ENCODE measurements at places on chromosomes 7 and 10.

DNA sequence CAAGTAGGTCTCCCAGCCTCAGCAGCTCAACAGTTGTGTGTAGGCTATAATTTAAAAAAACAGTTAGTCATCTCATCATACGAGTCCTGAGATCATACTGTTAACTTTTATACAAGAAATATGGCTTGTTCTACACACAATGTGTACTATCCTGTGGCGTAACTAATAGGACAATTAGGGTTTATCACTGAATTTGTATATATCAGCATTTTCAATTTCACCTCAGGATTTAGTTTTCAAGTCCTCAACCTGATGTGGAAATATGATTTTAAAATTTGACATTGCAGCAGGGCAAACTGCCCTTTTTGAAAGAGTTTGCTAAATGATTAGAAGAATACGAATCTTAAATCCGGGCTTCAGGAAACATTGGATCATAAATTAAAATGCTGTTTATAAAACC lies 237.2 kb upstream of the CTBP2 start:
- no peak for DNase-seq

DNA sequence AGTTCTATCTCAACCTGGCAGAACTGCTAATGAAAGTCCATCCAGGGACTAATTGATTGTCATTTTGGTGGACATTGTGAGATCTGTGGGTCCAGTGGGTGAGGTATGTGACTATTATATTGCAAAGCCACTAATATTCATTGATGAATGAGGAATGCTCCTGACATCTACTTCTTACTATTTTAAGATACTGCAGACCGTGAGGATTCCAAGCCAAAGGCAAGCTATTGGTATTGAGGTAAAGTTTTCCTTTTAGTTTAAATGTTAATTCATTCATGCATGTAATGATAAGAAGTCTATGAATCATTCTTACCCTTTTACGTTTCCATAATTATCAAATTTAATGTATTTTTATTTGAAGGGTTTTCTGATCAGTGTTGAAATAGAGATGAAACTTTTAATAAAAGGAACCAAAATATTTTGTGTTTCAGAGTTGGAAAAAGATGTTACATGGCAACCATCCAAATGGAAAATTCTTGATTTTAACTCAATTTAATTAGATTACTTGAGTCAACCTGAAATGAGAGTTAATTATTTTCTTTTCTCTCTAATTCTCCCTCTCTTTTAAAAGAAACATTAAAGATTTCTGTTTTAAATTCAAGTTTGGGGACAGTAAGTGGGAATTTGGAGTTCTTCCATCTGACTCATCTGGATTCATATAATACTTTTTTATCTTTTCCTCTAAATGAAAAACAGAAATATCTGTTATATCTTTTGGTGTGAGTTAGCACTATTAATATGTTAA lies 39.6 kb downstream of the NUP205 start:
- no peak for DNase-seq

DNA sequence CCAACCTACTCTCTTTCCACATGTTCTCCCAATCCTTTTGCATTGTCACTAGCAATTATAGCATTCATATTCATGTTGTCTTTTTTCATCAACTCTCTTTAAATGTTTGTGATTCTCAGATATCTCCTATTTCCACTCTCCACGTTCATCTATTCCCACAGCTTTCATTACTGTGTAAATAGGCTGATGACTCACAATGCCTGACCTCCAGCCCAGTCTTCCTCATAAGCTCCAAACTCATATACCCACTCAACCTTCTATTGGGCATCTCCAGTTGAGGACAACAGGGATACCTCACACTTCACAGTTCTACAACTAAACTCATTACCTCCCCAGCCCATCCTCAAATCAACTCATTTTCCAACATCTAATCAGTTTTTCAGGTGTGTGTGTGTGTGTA lies 194.1 kb downstream of the DGKI start:
- DNase-seq: no peak

DNA sequence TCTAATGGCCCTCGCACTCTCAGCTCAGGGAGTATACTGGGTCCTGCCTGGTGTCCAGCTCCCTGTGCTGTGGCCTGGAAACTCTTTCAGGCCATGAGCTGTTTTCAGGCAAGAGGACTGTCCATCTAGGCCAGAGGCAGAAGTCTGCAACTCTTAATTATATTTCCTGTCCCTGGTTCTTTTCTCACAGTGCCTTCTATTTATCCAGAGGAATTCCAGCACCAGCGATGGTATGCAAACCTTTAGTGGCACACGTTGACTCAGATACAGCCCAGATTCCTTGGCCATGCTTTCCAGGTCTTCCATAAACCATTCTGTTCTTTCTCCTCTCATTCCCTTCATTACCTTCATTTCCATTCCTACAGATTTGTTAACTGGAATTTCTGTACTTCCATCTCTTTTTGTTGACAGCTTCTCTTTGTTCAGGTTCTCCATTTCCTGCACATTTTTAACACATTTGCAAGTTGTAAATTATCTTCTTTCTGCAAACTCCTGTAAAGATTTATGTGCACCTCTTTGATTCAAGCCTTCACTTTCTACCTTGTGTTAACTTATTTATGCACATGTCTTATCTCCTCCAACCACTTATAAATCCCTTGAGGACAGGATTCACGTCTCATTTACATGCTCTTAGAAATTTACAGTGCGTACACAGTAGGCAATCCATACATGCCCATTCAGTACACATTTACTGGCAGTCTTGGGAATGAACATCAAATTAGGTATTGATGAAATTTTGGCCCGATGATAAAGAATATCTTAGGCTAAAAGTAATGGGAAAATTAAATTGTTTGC lies 172.1 kb downstream of the CELF2 start:
- no peak for DNase-seq

GRCh38 chr7:81501220-81501619 lies 268.6 kb downstream of the HGF start:
- DNase-seq: no peak

DNA sequence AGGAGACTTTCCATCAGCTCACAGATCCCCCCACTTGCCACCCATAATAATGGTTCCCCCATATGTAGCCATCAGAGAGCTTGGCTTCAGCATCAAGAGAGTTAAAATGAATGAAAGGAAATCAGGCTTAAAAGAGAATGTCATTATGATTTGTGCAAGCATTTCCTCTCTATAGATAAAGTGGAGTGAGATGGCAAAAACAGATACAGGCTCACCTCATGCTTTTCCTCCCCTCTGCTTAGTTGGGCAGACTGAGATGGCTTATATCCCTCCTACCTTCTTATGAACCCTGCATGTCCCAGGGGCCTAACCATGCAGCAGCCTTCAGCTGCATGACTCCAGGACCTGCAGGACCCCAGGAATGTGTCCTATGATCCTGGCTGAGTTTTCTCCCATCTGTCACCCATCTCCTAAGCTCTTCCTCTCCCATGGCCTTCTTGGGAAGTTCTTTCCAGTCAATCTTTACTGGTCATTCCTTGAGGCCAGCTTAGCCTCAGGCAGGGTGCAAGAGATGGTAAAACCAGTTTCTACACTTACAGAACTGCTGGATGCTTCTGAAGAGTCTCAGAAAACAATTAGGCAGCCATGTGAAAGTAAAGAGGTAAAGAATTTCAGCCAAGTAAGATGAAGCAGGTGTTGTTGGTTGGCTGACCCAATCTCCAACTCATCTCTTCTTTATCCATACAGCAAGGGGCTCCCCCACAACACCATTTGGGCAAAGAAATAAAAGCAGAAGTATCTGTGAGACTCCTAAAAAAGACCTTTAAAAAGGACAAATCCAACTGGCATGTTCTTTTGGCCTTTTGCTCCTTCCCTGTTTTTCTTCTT lies 159.7 kb downstream of the RTKN2 start:
- no peak for DNase-seq

GRCh38 chr7:45267262-45267661 lies 109.7 kb downstream of the RAMP3 start:
- DNase-seq: no peak

DNA sequence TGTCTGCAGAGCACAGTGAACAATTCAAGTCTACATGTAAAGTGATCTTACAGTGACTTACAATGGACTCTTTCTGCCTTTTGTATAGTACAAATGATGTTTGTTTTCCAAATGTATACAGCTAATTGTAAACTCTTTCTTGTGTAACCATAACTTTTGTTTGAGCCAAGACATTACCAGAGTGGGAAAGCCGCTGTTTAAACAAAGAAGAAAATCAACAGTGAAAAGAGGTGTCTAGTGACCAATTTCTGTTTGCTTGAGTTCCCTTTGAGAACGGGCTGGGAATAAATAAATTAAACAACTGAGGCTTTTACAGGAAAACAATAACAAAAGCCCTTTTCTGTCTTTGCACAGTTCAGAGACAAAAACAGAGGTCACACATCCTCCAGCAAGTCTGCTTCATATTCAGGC lies 1163.4 kb downstream of the CNTNAP2 start:
- no peak for DNase-seq

DNA sequence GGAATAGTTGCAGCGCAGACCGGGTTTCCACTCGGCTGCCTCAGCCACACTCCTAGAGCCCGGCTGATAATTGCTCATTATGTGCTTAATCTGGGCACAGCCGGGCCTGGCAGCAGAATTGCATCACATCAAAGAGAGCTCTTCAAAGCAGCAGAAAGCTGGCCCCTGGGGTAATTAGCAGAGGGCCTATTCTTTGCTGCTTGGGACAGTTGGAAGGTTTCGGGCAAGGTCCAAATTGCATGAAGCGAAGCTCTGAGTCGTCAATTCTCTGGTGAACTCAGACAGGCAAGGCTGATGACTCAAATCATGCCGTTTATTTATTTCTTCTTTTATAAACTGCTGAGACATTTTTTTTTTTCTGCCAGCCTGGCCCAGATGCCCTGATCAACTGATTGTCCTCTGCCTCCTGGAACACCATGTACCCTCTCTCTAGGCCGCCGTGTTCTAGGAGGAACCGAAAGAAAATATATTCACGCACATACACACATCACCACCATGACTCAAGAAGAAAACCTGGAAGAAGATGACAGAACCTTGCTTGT lies 242.2 kb downstream of the RAB11FIP2 start:
- no peak for DNase-seq

DNA sequence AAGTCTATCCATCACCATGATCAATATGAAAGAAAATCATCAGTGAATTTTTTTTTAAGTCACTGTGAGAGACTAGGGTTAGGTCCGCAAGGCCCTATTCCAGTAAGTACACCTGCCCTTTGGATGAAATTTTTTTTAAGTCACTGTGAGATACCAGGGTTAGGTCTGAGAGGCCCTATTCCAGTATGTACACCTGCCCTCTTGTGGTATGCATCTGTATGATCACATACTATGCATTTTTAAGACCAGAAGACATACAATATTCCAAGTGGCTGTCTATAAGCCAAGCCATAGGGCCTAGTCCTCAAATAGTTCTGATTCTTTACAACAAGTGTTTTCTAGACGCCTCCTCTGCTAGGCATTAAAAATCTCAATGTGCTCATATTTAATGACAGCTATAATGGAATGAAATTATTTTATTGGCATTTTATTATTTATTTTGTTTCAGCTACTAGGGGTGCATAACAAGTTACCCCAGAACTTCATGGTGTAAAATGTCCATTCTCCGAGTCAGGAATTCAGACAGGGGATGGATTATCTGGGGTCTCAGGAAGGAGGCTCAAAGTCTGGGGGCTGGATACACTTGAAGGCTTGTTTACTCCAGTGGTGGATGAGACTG lies 53.1 kb downstream of the TEX36 start:
- DNase-seq: no peak

- DNase-seq: peak; percentile 41
Observed at GRCh38 chr10:102599565-102600327, 44.5 kb upstream of the TRIM8 start.

DNA sequence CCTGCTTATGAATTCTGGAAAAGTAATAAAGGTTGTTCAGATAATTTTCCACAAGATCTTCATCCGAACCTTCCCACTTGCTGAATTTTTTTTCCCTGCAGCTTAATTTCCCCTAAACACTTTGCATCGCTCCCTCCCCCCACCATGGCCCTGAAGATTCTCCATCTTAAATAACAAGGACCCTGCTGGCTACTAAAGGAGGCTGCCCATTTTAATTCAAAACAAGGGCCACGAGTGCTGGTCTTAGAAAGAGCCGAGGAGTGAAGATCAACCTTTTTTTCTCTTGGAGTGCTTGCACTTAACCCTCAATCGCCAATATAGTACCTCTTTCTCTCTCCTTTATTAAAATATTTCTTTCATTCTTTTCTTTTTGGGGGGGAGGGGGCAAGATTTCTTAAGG lies 9.2 kb upstream of the SP8 start:
- no peak for DNase-seq

GRCh38 chr10:124078028-124078427 lies 15.4 kb downstream of the CHST15 start:
- DNase-seq: no peak

DNA sequence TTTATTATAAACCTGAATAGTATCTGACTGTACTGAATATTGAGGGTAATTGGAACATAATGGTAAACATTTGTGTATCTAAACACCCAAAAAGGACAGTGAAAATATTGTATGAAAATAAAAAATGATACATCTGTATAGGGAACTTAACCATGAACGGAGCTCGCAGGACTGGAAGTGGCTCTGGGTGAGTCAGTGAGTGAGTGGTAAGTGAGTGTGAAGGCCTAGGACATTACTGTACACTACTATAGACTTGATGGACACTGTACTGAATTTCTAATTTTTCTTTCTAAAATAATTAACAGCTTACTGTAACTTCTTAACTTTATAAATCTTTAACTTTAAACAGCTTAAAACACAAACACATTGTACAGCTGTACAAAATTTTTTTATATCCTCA lies 454.5 kb upstream of the FZD8 start:
- DNase-seq: no peak

- no peak for DNase-seq
Observed at GRCh38 chr7:51292596-51292995, 24.0 kb downstream of the COBL start.

- DNase-seq: no peak
Observed at GRCh38 chr10:122786269-122786668, 59.4 kb downstream of the CUZD1 start.

DNA sequence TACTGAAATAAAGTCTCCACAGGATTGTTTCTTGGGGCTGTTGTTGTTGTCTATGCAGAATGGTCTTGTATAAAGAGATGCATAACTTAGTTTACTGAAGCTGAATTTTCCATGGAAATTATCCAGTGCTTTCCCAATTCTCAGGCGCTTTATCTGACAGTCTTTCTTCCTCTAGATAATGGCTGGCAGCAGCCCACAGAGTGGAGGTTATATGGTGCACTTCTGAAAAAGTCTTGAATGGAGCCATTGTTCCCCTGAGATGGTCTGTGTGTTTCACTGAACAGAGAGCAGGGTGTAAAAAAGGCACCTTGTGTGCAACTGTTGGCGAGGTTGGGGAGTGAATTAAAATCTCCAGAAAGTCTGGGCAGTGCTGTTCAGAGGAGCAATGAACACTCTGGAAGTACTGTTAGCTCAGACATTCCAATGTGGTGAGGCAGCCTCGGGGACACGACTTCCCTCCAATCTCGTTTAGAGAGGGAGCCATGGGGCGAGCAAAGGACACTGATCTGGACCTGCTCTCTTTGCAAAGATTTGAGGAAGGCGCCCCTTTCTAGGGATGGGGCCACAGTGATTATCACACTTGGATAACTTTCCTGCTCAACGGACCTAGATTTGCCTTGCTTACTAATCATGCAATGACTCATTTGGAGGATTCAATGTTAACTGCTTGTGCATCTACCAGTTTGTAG lies 2.0 kb upstream of the PLCE1 start:
- no peak for DNase-seq

Measured in bone marrow (tissue), 2 donors.